Activated T-helper 2 cell treated with anti-CD3 and anti-CD28 coated beads, Interferon-gamma antibody, Interleukin-2, Interleukin-4, amounts not matched to agents 10 μg/mL and 5 μg/mL and 100 μg/mL, durations not matched to agents 14 hours and 24 hours and 36 hours (primary cell): ENCODE measurements at places on chromosomes 12 and 14. TPM values are rescaled to one million over a fixed set of nuclear protein-coding genes. Genes with fewer than 3 reads are reported as not detected.

The GZMH gene
- total RNA-seq: 12.6 and 14.0 TPM in 2 replicates

The CLEC12A gene
- total RNA-seq: 0.30 and 0.32 TPM in 2 replicates

GRCh38 chr12:132071830-132072384 lies 72.2 kb downstream of the DDX51 start:
- H3K27me3 ChIP-seq: no peaks in the 10 kb centered on the region
- H3K4me1 ChIP-seq: peaks cover 3% of the 10 kb centered on the region
- H3K4me3 ChIP-seq: no peak overlapping the region
- peaks cover 60% of the 10 kb centered on the region for H3K36me3 ChIP-seq
- DNase-seq: no peak
- no peak overlapping the region for H3K27ac ChIP-seq

GRCh38 chr14:93543766-93544165 lies 113.0 kb downstream of the UNC79 start:
- peaks cover 3% of the 10 kb centered on the region for H3K4me1 ChIP-seq
- H3K36me3 ChIP-seq: no peaks in the 10 kb centered on the region
- H3K4me3 ChIP-seq: no peak overlapping the region
- H3K27ac ChIP-seq: no peak overlapping the region

- no peaks in the 10 kb centered on the region for H3K36me3 ChIP-seq
- no peak for DNase-seq
- no peak overlapping the region for H3K27ac ChIP-seq
- H3K4me1 ChIP-seq: no peaks in the 10 kb centered on the region
- H3K27me3 ChIP-seq: no peaks in the 10 kb centered on the region
Observed at GRCh38 chr14:63147018-63147417, 57.2 kb upstream of the RHOJ start.

- peak overlapping the region; percentile 24 for H3K27ac ChIP-seq
- DNase-seq: no peak
- H3K4me1 ChIP-seq: peaks cover 8% of the 10 kb centered on the region
- no peak overlapping the region for H3K4me3 ChIP-seq
- H3K27me3 ChIP-seq: no peaks in the 10 kb centered on the region
Observed at GRCh38 chr14:39050389-39050788, 52.6 kb downstream of the SEC23A start.

DNA sequence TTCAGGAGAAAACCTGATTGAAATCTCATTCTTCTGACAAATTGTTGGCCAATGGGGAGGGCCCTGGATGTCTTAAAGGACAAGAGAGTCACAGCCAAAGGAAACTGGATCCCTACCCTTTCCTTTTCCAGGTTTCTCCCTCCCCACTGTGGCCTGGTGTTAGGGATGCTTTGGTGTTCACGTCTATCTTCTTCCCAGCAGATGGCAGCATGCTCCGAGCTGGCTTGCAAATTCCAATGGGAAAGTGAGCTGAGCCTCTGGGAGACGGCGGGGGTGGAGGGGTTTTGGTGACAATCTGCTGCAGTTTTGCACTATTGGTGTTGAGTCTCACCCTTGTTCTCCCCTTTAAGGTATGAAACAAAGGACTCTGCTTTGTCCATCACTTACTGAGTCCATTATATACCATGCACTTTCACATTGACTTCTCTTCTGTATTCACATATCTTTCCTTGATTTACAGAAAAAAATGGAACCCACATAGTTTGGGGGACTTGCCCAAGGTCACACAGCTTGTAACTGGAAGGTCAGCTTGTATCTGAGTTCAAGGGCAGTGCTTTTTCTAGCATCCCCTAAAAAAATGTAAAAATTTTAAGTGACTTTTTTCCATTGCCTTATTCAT lies 39.3 kb downstream of the CCDC177 start:
- H3K36me3 ChIP-seq: no peaks in the 10 kb centered on the region
- no peak overlapping the region for H3K4me3 ChIP-seq
- H3K27me3 ChIP-seq: peaks cover 23% of the 10 kb centered on the region
- no peak for DNase-seq
- no peaks in the 10 kb centered on the region for H3K4me1 ChIP-seq

The TAS2R30 gene
- 2.9 and 3.6 TPM in 2 replicates for total RNA-seq

DNA sequence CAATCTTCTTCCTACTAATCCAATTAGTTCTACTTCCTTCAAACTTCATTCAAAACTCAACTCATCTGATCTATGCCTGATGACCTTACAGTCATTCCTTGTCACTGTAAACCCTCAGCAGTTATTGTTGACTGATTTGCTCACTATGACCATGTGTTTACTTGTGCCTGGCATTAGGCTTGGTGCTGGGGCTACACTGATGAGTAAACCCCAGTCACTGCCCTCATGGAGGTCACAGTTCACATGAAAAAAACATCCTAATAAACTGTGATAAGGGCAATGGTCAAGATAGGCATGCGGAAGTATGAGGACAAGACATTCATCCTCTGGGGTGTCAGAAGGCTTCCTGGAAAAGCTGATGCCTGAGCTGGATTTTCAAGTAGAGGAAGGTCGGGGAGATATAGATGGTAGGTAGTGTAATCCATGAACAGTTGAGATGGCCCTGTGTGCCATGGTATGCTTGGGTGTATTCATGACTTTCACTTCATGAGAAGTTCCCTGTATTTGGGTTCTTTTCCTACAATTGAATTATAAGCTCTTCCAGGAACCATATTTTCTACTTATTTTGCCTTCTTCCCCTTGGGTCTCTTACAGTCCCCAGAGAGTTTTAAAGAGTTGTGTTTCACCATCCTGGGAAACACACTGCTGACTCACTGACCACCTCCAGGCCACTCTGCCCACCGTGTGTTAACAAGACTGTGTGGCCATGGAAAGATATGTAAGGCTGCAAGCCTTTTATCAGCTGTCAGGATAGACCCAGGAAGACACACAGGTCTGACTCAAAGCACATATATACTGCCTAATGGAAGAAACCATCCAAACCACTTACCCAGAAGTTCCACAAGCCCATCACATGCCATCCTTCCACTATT lies 38.7 kb upstream of the DUSP6 start:
- H3K27ac ChIP-seq: peak overlapping the region; percentile 87
- H3K27me3 ChIP-seq: no peaks in the 10 kb centered on the region
- no peak overlapping the region for H3K4me3 ChIP-seq
- peaks cover 11% of the 10 kb centered on the region for H3K36me3 ChIP-seq
- DNase-seq: no peak

GRCh38 chr12:124563401-124563800 lies 4.0 kb downstream of the NCOR2 start:
- H3K27ac ChIP-seq: no peak overlapping the region

DNA sequence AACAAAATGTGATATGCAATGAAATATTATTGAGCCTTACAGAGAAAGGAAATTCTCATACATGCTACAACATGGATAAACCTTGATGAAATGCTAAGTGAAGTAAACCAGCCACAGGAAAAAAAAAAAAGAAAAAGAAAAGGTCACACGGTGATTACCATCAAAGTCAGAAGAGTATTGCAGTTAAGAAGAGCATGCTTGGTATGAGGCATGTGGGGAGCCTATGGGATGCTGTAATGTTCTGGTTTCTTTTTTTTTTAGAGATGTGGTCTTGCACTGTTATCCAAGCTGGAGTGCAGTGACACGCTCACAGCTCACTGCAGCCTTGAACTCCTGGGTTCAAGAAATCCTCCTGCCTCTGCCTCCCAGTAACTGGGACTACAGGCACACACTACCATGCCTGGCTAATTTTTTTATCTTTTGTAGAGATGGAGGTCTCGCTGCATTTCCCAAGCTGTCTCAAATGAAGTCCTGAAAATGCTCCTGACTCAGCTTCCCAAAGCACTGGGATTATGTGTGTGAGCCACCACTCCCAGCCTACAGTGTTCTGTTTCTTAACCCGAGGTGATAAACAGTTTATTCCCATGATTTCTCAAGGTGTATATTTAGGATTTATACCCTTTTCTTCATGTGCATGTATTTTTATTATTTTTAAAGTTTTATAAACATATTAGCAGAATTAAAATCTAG lies 96.2 kb downstream of the SEC23A start:
- H3K4me3 ChIP-seq: no peak overlapping the region
- H3K27ac ChIP-seq: no peak overlapping the region
- no peak for DNase-seq
- no peaks in the 10 kb centered on the region for H3K36me3 ChIP-seq
- H3K27me3 ChIP-seq: no peaks in the 10 kb centered on the region
